ENCODE measurements at places on chromosomes 1 and 21.
A peak's percentile ranks its signal among the peaks of the same experiment; 100 is the strongest.

DNA sequence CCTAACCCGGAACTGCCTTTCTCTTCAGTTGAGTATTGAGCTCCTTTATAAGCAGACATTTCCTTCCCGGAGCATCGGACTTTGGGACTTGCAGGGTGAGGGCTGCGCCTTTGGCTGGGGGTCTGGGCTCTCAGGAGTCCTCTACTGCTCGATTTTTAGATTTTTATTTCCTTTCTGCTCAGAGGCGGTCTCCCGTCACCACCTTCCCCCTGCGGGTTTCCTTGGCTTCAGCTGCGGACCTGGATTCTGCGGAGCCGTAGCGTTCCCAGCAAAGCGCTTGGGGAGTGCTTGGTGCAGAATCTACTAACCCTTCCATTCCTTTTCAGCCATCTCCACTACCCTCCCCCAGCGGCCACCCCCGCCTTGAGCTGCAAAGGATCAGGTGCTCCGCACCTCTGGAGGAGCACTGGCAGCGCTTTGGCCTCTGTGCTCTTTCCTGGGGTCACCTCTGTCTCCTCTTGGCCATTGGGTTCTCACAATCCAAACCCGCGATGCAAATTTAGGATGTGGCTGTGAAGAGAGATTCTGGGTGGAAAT lies 3.7 kb downstream of the OLIG2 start:
- DNase-seq = no peak

GRCh38 chr21:20652846-20653245 lies 345.4 kb upstream of the NCAM2 start:
- DNase-seq = no peak

DNA sequence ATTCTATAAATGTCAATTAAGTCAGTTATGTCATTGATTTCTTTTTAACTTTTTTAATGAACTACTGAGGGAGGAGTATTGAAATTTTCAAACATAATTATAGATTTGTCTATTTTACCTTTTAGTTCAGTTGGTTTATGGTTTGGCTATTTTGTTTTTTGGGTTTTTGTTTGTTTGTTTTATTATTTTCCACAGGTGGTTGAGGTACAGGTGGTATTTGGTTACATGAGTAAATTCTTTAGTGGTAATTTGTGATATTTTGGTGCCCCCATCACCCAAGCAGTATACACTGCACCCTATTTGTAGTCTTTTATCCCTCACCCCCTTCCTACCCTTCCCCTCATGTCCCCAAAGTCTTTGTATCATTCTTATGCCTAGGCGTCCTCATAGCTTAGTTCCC lies 9.5 kb downstream of the TDRD5 start:
- DNase-seq = no peak

DNA sequence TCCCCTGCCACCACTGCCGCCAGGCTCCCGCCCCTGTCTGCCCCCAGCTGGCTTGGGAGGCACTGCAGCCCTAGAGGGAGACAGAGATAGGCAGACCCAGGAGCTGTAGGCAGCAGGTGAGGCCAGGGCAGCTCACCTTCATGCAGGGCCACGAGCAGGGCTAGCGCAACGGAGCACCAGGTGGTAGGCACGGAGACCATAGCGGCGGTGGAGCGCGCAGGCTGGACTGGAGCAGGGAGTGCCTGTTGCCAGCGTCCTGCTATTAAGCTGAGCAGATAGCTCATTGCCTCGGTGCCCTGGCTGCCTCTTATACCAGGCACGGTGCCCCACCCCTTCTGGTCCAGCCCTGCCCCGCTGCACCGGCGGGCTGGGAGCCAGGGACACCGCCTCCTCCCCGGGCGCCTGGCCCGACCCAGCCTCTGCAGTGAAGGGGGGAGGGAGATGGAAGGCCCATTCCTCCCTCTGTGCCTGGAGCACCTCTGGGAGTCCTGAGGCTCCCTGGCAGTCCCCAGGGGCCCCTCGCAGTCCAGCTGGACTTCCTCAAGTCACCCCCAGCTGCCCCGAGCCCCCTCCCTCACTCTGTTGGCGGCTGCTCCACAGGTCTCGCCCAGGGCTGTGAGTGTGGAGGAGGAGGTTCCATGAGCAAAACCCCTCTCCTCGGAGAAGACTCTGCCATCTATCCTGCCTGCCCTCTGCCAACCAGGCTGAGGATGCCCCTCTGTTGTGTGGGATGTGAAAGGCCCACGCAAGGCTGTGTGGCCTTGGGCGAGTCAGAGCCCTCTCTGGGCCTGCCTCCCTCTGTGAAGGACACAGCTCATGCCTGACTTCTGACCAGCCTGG lies at the start of gene EDN2:
Gene EDN2 (minus strand): TSS at position 282 of the 840 bp plus-strand sequence. CDS start 82 bp downstream, at position 200.
- peak; percentile 86 for DNase-seq

GRCh38 chr1:159510229-159510541 lies 25.6 kb downstream of the OR10J5 start:
- DNase-seq = no peak

GRCh38 chr1:8155528-8156186 lies 129.5 kb upstream of the ERRFI1 start:
- DNase-seq = peak; percentile 87

DNA sequence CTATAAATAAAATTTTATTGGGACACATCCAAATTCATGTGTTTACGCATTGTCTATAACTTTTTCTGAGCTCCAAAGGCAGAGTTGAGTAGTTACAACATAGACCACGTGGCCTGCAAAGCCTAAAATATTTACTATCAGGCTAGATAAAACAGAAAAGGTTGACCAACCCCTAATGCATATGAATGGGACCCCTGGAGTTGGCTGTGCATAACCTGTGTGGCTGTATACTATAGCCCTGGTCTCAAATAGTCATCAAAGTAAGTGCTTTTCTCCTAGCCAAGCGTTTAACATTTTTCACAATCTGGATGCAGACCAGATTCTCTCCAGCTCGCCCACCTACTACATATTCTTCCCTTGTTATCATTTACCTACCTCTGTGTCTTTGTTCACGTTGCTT lies 60.4 kb downstream of the CYYR1 start:
- DNase-seq = no peak

GRCh38 chr1:244801246-244801645 lies 34.2 kb upstream of the COX20 start:
- peak; percentile 33 for DNase-seq

DNA sequence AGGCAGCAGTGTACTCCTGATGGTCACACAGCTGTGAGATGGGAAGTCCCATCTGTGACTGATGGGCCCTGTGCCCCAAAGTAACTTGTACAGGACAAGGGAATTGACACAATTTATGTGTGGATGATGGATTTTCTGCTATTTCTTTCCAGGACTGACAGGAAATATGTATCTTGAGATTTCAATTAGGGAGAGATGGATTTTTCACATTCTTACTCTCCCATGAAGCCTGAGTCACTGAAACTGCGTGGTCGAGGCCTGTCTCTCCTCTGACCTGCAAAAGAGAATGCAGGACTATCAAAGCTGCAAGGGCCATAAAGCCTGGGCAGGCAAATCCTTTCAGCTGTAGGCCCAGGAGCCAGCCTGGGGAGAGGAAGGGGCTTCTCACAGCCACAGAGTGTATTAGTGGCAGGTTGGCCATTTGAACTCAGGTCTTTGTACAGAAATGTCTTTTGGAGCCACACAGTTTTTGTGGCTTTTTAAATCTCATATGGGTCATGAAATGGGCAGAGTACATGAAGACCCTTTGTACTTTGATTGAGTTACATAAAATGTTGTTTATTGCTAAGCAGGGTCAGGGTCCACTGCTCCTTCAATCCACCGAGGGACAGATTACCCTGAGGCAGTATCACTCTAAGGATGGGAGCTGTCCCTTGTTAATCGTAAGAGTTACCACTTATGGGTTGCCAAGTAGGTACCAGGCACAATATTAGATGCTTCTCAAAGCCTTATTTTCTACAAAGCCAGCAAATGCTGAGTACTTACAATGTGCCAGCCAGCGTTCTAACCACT lies 14.8 kb downstream of the ALX3 start:
- DNase-seq = peak; percentile 51

- no peak for DNase-seq
Observed at GRCh38 chr1:194225821-194226220, 1039.4 kb upstream of the B3GALT2 start.

DNA sequence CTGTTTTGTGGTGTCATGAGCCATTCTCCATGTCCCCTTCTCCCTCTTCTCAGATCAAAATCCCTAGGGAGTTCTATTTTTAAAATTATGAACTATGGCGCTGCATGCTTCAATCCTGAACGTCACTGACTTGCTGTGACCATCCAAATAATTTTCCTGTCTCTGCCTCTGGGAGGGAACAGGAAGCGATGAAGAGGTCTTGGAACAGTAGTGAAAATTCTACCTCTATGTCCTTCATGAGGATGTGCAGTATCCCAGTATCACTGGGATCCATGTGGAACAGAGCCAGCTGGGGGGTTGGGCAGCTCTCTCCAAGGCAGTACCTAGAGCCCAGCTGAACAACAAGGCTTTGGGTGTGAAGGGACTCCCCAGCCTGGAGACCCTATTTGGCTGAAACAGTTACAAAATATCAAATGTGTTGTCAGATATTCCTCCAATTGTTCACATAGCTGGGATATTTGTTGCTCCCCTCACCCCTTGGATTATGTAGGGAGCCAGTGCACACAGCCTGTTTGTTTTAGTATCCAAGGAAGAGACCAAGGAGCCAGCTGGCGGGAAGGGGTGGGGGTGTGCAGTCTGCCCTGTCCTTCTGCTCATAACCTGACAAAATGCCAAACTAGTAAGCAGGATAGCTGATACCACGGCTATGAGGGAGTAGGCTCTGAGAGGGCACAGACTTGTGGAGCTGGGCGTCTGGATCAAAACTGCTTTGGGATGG lies 7.6 kb downstream of the DCLRE1B start:
- peak; percentile 68 for DNase-seq

- DNase-seq = no peak
Observed at GRCh38 chr1:153958961-153959260, 499 bp upstream of the CRTC2 start.

DNA sequence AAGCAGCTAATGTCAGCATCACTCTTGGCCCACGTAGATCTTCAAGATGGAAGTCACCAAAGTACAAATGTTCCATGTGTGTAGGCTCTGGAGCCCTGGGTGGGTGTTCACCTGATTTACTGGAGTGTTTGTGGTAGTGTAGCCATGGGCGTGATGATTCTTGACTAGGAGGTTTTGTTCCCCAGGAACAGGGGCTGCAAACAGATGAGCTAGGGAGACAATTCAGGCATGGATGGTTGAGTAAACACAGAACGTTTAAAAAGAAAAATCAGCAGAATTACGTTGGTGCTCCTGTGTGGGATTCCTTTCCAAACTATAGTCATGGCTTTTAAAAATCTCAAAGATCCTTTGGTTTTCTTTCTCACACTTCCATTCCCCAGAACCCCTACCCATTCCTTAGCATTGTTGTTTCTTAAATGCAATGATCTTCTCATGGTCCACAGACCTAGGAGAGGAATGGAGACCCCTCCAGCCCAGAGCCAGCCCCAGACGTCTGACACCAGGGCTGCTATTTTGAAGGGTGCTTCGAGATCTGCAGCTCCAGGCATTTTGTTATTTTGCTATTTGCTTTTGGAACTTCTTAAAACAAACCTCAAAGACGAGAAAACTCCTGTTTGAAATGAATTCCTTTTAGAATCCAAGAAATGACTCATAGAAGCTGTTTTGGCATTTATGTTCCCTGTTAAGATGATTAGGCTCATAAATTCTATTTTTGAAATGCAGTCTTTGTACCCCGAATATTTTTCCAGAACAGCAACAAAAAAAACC lies 115.1 kb downstream of the ETS2 start:
- no peak for DNase-seq

DNA sequence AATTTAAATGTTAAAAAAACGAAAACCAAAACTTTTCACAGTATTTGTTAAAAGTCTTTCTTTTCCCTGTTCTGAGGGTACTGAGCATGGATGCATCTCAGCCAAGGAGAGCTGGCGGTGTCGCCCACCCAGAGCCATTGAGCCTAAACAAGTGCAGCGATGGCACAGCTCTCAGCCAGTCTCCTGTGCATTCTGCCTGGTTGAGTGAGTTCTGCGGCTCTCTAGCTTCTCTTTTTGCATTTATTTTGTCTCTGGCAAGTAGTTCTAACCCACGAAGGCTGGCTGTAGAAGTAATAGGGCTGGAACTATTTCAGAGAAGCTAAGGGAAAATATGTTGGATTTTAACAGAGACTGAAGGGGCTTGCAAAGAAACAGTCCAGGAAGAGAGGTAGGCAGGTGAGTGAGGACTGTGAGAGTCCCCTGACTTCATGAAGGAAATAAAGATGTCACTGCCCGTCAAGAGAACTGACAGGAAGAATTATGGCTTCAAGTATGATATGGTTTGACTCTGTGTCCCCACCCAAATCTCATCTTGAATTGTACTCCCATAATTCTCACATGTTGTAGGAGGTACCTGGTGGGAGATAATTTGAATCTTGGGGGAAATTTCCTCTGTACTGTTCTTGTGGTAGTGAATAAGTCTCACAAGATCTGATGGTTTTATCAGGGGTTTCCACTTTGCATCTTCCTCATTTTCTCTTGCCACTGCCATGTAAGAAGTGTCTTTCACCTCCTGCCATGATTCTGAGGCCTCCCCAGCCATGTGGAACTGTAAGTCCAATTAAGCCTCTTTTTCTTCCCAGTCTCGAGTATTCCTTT lies 35.7 kb upstream of the LIN9 start:
- DNase-seq = no peak

GRCh38 chr1:1984560-1985070 lies 19.0 kb downstream of the CFAP74 start:
- no peak for DNase-seq

DNA sequence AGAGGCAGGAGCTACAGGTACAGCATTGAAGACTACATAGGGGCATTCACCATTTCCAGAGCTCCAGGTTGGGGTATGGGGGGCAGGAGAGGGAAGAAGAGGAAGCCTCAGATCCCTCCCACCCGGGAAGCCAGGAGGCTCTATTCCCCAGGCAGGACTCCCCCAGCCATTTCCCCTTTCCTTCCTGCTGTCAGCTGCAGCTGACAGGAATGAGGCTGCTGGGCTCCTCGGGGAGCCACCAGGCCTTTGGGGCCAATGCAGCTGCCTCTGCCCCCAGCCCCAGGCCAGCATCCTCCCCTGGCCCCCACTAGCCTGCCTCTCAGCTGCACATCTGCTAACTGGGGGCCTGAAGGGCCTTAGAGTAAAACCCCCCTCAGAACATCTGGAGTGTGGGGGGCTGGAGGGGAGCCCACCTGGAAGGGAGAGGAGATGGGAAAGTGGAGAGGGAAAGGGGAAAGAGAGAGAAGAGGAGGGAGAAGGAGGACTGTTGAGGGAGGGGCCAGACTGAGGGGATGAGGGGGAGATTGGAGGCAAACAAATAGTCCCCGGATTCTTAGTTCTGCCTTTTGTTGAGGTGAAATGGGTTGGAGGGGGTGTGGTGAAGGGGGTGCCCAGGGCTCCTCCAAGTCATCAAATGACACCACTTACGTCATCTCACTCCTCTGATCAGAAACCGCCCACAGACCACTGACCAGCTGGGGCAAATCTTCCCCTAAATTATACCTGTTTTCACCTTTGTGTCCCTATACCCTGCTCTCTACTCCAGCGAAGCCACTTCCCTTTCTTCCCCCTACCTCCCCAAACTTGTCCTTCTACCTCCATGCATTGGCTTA lies 58.0 kb downstream of the LGR6 start:
- DNase-seq = no peak

DNA sequence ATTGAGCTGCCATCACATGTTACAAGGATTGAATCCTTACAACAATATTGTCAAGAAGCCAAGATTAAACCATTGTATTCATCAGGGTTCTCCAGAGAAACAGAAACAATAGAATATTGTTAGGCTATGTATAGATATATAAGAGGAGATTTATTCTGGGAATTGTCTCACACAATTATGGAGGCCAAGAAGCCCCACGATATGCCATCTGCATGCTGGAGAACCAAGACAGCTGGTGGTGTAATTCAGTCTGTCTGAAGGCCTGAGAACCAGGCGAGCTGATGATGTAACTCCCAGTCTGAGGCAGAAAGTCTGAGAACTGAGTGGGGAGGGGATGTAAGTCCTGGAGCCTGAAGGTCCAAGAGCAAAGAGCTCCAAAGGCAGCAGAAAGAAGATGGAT lies 14.5 kb upstream of the TTF2 start:
- no peak for DNase-seq

GRCh38 chr1:41101950-41102607 lies 80.6 kb upstream of the SLFNL1 start:
- DNase-seq = peak; percentile 85

Measured in kidney tubule cell (primary cell).